NCI-H146 (cell line): ENCODE measurements at places on chromosomes 3 and 15.

DNA sequence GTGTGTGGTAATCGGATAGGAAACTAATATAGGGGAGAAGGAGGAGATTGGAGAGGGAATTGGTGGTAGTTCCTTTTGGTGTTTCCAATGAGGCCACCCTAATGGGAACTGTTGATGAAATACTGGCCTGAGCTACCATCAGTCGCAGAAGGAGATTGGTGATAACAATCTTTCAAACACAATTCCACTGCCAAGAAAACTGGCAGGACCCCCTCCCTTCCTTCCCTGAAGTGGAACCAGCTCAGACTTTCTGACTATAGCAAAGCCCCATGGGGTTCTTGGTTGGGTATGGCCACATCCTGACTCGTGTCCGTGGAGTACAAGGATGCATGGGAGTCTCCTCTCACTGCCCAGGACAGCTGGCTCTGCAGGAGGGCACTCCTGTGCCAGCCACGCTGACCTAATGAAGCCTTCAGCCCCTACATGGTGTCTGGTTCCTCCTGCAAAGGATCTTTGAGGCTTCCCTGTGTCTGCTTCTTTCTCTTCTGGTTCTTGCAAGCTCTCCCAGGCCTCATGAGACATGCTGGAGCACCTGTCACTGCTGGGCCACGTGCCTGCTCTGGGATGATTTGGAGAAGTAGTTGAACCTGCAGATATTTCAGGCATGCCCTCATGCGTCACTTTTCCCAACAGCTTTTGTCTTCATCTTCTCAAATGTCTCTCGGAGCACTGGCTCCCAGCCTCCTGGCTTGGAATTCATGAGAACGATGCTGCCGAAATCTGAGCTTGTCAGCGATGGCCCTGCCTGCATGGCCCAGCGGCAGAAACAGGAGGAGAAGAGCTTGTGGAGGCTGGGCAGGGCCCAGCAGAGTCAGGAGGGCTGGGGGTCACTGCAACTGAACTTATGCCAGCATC lies 90.0 kb upstream of the ADPGK start:
- DNase-seq = no peak

DNA sequence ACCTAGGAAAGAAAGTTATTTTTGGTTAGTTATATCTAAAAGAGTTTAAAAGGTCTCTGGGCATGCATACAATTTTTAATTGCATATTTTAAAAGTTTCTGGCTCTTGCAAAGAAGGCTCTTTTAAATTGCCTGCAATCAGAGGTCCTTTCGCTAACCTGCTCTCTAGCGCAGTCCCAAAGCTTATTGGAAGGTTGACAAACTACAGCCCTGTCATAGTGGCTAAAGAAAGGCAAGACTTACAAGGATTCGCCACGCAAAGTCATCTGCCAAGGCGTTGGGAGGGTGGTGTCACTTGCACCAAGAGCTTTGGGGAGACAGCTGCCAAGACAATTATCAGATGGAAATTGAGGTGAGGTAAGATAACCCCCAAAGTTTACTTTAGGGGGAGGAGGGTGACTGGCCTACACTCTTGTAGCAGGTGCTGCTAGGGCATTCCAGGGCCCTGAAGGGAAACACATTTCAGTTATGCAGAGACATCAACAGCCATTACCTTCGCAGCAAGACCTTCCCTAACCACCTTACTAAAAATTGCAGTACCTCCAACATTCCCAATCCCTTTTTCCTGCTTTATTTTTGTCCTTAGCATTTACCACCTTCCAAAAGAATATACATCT lies 606.2 kb downstream of the MAGI1 start:
- DNase-seq = no peak

DNA sequence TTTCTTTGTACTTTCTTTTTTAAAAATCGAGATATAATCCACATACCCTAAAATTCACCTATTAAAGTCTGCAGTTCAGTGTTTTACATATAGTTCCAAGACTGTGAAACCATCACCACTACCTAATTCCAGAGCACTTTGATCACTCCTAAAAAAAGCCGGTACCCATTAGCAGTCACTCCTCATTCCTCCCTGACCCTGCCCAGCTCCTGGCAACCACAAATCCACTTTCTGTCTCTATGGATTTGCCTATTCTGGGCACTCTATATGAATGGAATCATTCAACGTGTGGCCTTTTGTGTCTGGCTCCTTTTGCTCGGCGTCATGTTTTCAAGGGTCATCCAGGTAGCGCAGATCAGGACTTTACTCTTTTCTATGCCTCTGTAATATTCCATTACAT lies 17.3 kb downstream of the TRPM1 start:
- DNase-seq = no peak

- DNase-seq = no peak
Measured at GRCh38 chr3:188421151-188421821, 267.3 kb downstream of the LPP start.

DNA sequence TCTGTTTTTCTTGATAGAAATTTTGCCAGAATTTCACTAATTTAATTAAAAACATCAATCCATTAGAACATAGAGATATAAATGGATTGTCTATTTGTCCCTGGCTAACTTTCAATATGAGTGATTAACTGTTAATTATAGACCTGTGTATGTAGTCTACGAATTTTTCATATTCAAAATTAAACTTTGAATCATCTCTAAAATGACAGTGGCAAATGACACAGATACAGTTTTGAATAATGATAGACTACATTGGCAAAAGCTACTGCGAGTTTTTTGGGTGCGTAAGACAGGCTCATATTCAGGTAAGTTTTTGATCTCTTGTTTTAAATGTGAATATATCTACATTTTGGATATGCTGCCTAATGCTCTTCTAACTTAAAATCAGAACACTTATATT lies 86.0 kb upstream of the TBC1D5 start:
- no peak for DNase-seq

DNA sequence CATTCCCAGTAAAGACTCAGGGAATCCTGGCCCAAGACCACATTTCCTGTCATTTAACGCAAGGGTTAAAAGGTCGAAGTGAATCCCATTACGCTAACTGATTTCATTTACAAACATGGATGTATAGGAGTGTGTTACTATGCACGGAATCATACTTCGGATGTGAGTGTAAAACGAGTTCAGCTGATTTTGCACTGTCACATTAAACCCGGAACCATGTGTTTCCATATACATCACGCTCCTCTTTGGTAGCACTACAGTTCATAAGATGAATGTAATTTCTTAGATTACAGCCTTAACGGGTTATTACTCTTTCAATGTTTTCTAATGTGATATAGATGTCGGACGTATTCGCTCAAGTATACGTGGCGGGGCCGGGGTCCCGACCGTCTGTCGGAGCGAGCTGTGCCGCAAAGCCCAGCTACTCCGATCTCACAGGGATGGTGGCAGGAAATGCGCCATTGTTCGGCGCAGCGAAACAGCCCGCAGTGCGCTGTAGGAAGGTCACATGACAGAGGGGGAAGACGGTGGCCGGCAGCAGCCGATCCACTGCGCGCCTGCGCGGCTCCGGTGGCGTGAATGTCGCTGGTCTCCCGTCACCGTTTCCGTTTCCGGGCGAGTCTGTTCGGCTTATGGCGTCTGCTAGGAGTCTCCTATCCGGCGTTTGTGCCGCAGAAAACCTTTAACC lies 97.3 kb downstream of the NPAP1 start:
- DNase-seq = peak; percentile 29

- no peak for DNase-seq
Measured at GRCh38 chr3:37611771-37612170, 249.9 kb upstream of the CTDSPL start.

DNA sequence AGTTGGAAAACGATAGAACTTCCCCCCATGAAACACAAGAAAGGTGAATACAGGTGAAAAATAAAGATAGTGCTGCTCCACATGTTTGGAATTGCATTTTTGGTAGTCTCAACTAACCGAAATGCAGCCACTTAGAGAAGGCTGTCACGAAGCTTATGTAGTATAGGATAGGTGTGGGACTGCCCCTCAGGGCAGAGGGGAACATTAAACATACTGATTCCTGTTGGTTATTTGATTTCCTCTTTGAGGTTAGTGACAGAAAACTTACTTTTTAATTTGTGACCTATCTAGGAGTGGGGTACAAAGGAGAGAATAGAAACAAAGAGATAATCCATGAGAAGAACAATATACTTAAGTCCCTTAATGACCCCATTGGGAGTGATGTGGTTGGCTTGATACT lies 85.8 kb upstream of the SATB1 start:
- no peak for DNase-seq

DNA sequence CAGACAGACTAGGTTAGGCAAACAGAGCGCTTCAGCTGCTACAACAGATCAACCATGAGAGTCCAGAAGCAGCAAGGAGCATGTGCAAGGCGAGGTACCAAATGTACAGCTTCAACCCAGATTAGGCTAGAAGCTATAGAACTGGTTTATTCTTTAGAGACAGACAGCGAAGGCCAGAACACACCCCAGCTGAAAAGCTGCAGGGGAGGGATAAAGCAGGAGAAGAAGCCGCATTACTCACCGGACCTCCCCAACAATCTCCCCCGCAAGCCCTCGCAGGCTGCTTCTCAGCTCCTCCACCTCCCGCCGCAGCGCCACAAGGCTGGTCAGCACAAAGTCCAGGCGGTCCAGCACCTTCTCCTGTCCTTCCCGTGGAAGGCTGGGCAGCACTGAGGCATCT lies 3.3 kb downstream of the RMDN3 start:
- no peak for DNase-seq

GRCh38 chr15:60713119-60714084 lies 234.5 kb upstream of the ICE2 start:
- no peak for DNase-seq

DNA sequence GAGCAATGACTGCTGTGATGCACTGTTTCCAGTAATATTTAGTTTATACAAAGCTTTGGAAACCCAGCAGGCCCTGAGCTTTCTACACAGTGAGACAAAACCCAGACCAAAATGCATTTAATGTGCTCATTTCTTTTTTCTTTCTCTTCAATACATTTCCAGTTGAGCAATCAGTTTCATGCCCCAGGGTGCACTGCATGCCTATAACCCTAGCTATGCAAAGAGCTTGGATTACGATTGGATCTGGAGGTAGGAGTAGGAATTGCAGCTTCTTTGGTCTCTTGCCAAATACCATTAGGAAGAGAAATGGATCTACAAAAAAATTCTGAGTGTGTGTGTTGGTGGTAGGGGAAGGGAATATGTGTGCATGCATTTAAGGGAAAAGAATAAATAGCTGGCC lies 1001.4 kb downstream of the SQOR start:
- peak; percentile 42 for DNase-seq

DNA sequence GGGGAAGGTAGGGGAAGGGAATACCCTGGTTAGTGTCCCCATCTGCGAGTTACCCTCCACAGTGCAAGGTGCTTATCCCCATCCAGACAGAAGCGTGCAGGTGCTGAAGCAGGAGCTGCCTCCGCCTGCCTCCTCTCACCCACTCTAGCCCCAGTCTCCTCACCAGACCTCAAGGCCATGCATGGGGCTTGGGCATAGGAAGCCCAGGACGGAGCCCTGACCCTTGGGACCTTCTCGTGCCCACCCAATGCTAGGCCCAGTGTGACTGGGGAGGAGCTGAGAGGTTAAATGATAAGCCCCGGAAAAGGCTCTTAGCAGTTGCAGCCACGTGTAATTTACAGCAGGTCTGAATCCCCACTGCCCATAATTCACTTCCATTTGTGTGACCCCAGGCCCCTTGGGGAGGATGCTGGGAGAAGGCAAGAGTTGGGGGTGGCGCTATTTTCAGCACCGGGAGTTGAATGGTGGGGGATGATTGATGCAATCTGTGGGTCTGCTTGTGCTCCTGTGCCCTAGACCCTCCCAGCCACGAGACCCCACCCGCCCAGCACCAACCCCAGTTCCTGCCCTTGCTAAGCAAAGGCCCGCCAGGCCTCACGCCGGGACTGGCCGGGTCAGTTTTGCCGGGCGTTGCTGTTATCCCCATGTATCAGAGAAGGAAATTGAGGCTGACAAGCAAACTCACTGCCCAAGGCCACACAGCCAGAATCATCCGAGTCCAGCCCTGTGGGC lies 14.5 kb upstream of the PLXND1 start:
- DNase-seq = no peak

DNA sequence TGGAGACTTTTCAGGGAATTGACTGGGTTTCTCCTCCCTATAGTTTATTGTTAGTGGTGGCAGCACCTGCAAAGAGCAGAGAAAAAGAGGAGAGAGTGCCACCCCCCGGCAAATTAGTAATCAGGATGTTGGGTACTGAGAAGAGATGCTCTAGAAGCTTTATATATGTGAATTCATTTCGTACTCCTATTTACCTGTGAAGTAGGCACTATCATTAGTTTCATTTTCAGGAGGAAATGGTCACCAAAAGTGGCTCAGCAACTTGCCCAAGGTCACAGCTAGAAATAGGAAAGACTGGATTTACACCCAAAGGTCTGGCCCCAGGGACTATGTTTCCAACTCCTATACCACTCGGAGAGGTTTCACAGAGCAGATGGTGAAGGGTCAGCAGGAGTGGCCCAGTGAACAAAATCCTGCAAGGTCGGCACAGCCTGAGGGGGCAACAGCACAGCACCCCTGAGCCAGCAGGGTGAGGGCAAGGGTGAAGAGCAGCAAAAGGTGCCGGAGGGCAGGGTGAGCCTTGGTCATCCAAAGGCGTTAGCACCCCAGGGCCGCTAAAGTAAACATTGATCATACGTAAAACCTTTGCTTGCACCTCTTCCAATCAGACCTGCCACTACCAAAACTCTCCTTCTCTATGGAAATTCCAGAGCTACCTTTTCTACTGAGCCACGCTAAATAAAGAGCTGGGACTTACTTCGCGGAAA lies 23.6 kb downstream of the VGLL4 start:
- no peak for DNase-seq

GRCh38 chr15:40338041-40338657 lies 2.6 kb downstream of the CCDC9B start:
- DNase-seq = peak; percentile 65

DNA sequence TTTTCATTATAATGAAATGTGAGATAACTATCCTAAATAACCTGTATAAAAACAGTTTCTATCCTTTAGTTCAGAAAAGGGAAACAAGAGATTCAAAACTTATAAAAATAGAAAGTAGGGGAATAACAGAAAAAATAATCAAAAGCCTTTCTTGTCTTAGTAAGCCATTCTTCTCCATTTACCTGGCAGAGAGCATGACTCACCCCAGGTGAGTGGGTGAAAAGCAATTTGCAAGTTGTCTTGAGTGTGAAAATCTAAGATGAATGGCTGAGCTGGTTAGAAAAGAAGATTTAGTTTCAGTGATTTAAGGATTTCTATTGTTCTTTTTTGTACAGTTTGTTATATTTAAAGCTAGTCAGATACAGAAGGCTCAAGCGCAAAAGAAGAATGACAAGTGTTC lies 702.0 kb downstream of the GRM7 start:
- no peak for DNase-seq

DNA sequence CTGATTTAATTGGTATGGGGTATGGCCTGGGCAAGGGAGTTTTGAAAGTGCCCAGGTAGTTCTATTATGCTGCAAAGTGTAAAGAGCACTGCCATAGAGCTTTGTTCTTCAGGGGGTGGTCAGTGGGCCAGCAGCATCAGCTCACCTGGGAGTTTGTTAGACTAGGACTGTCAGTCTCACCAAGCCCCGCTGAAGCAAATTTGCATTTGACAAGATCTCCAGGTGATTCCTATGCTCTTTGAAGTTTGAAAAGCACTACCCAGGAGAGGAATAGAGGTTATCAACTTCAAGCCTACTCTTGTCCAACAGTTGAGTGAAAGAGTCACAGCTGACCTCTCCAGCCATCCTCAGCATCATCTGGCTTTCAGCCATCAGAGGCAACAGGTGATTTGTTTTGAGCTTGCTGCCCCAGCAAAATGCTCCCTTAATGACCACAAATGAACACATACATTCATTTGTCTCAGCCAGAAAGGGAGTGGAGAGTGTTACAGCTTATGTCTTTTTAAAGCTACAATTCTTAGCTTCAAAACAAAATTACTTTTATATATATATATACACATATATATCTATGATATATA lies 8.0 kb downstream of the ZSCAN2 start:
- no peak for DNase-seq
